ENCODE measurements at places on chromosomes 5 and 9.

GRCh38 chr9:4701526-4701925 is 22.2 kb downstream of the CDC37L1 start:
- no peak for DNase-seq

GRCh38 chr5:107134931-107135330 is 535.8 kb downstream of the EFNA5 start:
- no peak for DNase-seq

DNA sequence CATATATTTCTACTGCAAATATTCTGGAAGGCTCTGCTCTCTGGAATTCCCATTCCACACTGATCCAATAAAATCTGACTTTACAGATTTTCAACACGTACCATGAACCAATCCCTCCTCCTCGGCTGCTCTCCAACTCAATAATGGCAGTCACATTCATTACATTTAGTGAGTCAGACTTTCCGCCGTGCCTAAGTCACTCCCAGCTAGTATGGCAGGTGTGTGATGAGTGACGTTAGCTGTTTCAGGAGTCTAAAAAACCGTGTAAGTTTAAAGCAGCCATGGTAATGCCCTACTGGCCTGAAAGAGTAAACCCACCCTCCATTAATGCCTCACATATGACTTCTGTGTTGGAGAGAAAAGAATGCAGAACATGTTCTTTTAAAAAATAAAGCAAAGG is 3.3 kb downstream of the FBN2 start:
- no peak for DNase-seq

DNA sequence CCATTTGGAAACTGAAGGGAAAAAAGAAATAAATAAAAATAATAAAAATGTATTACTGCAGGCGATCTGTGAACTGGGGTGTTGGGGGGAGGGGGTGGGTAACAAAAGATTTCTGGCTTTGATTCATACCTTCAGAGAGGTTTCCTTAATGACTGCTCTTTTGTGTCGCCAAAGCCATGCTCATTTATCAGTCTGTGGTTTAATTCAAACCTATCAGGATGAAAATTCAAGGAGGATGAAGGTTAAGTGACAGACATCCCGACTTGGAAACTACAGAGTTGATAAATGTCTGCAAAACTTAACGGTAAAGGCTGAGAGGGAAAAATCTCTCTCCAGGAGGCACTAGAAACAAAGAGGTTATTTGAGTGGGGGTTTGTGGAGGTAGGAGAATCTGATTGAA is 278.2 kb downstream of the PSAT1 start:
- DNase-seq = no peak

DNA sequence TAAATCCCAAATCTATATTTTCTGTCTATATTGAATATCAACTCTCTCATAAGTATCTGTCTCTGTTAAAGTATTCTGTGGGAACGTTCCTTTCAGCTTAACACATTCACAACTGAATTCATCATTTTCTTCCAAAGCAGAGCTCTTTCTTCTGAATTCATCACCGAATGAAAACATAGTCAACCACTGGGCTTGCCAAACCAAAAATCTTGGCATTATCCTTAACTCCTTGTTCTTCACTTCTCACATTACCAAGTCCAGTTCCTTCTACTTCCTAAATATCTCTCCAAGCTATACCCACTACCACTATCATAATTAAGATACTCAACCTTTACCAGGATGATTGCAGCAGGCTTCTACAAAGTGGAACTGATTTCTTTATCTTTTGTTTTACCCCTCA is 559.8 kb downstream of the MAT2B start:
- DNase-seq = no peak

GRCh38 chr9:131812116-131812790 is 72.4 kb upstream of the RAPGEF1 start:
- no peak for DNase-seq

DNA sequence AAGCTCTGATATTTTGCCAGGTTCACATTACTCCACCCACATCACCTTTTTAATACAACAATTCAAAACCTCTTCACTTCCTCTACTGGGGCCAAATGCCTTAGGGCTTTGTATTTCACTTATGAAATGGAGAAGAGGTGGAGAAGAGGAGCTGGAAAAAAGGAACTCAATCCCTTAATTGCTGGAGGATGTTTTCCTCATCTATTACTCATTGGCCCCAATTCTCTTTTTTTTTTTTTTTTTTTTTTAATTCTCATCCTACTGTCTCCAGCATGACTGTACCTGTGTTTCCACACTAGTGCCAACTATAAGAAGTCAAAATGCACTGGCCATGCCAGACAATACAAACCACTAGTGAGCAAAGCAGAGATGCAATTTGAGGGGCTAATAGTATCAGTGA is 20.9 kb downstream of the FAM13B start:
- no peak for DNase-seq

- no peak for DNase-seq
These were observed 6.9 kb downstream of the DNAI1 start for GRCh38 chr9:34465468-34465867.

- DNase-seq = no peak
These were observed 37.8 kb downstream of the CDH6 start for GRCh38 chr5:31231177-31231838.
